Stimulated activated CD4-positive, alpha-beta T cell treated with anti-CD3 and anti-CD28 coated beads, Interleukin-1b, Interleukin-23, amount 100 ng/mL, for 1 hour (primary cell): ENCODE measurements at places on chromosomes 2 and 18.

GRCh38 chr18:11795916-11796315 lies 55.3 kb upstream of the CHMP1B start:
- no peak for DNase-seq

GRCh38 chr2:18136881-18137475 lies 258.5 kb downstream of the KCNS3 start:
- no peak for DNase-seq

- no peak for DNase-seq
These were observed 25.5 kb upstream of the ALMS1 start for GRCh38 chr2:73359915-73360697.

GRCh38 chr18:78429127-78430108 lies 550.2 kb upstream of the SALL3 start:
- DNase-seq, result no peak

- DNase-seq, result no peak
These were observed 234.6 kb downstream of the HAUS1 start for GRCh38 chr18:46338766-46339165.

- no peak for DNase-seq
These were observed 94.5 kb upstream of the TMEM178A start for GRCh38 chr2:39571111-39571731.

GRCh38 chr2:162686336-162686735 lies 152.2 kb downstream of the KCNH7 start:
- DNase-seq, result no peak

DNA sequence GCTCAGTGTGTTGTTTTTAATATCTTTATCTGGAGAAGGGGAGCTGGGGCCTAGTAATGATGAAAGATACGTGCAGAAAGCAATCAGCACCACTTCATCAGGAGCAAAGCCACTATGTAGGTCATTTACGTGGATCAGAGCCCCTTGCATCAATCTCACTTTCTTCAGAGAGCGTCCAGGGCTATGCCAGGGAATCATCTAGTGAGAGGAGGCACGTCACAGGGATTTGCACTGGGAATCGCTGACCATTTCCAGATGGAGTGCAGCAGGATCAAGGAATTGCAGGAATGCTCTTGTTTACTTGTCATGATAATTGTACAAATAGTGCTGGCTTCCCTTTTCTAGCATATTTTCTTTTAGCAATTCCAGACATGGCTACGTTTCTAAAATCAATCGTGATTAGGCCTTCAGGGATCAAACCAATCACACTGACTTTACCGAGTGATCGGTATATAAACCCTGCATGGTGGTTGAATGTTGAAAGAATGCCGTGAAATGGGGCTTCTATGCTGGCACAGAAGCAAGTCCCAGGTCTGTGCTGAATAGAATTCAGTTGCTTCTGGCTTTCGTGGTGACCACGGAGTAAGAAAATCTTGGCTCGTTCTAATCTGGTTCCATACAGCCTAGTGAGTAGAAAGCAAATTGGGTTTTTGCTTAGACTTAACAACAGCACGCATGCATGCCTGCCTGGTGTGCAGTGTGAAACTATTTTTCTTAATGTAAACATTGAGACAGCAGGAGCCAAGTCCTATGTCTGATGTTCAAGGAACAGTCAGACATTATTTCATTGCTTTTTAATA lies 122.8 kb downstream of the TMEM200C start:
- DNase-seq, result no peak

- DNase-seq, result no peak
These were observed 28.9 kb downstream of the PPP3R1 start for GRCh38 chr2:68223419-68223818.

DNA sequence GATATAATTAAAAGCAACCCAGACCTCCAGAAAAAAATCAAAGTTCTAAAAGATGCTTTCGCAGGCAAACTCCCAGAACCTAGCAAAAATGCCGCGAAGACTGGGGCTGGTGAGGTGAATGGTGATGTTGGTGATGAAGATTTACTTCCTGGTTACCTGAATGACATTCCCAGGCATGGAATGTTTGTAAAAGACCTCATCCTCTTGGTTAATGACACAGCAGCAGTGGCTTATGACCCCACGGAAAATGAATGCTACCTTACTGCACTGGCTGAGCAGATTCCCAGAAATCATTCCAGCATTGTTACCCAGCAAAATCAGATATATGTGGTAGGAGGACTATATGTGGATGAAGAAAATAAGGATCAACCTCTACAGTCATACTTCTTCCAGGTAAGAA lies 994 bp downstream of the KLHL41 start:
- DNase-seq, result no peak

DNA sequence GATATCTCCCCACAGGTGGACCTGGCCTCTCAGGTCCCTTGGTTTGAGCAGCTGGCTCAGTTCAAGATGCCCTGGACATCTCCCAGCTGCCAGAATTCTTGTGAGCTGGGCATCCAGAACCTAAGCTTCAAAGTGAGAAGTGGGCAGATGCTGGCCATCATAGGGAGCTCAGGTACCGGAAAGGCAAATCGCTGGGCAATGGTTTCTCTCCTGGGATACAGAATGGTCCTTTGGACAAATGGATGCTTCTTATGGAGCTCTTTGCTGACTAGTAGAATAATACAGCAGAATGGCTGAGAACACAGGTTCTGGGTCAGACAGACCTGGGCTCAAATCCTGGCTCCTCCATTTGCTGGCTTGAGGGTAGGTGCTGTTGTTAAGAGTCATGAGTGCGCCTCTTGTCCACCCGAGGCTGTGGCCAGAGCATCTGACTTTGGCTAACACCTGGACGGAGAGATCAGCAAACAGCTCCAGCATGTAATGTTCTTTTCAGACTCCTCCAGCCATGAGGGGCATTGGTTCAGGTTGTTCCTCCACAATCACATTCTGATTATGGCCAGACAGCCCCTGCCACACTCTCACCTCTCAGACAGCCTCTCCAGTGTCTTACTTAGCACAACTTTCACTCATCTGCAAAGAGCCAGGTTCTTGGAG lies 7.5 kb downstream of the ABCG8 start:
- no peak for DNase-seq

- DNase-seq, result no peak
These were observed 116.5 kb upstream of the SPATS2L start for GRCh38 chr2:200189964-200190363.

GRCh38 chr18:48848641-48849143 lies 102.1 kb downstream of the SMAD7 start:
- DNase-seq, result no peak

- no peak for DNase-seq
These were observed 238.8 kb downstream of the RNF152 start for GRCh38 chr18:61653823-61654551.

GRCh38 chr2:115678129-115678528 lies 1235.7 kb downstream of the DPP10 start:
- no peak for DNase-seq

DNA sequence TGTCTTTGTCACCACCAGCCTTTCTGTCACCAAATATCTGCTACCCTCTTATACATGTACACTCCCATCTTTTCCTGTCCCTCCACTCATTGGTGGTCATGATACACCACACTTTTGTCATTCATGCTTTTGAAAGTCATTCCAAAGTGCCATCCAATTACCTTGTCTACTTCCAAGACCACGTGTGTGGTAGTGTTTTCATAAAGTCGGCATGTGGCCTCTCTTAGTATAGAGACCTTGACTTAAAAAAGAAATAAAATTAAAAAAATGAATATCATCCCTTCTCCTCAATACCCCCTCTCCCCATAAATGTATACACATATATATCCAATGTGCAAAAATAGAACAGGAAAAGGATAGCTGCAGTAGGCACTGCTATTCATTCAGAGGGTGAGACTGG lies 271.4 kb downstream of the CNTNAP5 start:
- DNase-seq, result no peak

DNA sequence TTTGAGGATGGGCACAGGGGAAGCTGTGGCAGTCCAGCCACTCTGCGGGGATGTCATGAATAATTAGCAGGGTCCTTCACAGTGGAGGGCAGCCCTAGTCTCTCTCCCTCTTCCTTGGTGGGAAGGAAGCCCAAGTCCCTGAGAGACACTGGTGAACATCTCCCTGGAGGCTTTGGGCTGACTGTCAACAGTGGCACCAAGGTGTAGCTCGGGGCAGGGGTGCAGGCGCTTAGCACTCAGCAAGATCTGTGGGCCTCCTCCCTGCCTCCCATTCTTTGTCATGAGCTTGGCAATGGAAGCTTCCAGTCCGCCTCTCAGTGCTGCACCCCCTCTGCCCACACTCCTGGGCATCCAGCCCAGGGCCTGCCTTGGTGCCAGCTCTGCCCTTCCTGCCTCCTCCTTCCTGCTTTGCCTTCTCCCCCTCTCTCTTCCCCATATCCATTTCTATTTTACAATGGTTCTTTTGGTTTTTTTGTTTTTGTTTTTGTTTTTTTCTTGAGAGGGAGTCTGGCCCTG lies 59.4 kb downstream of the STEAP3 start:
- no peak for DNase-seq

DNA sequence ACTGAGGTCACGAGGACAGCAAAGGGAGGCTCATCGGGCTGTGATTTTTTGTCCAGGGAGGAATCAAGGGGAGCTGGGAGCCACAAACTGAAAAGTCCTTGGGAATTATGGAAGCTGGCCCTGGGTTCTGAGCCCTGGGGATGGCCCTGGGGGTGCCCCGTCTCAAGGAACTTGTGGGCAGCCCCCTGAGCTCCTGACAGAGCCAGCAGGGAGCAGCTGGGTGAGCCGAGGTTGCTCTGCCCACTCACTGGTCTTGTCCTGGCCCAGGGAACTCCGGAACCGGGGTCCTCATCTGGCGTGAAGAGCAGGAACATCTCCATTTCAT lies 61.3 kb upstream of the HDAC4 start:
- no peak for DNase-seq

- no peak for DNase-seq
These were observed 78.6 kb downstream of the ANKRD44 start for GRCh38 chr2:197232010-197232409.

- no peak for DNase-seq
These were observed 91.6 kb downstream of the NCK2 start for GRCh38 chr2:105836341-105836740.

GRCh38 chr2:38108907-38109731 lies 33.2 kb upstream of the CYP1B1 start:
- DNase-seq, result no peak

- DNase-seq, result no peak
These were observed 300 bp upstream of the STON1 start for GRCh38 chr2:48529676-48530032.

GRCh38 chr18:77119101-77119850 lies 13.3 kb downstream of the MBP start:
- DNase-seq, result no peak

DNA sequence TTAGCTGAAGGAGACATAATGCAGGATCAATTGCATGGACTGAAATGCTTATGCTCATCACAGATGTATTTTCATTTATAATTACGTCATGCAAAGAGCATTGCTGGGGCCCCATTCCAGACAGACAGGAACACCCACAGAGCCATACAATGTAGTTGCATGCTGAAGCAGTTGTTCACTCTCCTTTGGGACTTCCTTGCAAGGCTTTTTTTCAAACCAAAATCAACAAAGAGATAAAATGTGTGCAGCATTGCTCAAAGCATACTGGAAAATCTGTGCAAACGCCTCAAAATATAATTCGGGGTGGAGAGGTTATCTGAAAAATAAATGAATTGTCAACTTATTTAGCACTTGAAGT lies 463.2 kb downstream of the CDH2 start:
- DNase-seq, result no peak

GRCh38 chr18:79453816-79454735 lies 58.3 kb downstream of the NFATC1 start:
- no peak for DNase-seq

GRCh38 chr18:78622251-78622906 lies 357.2 kb upstream of the SALL3 start:
- no peak for DNase-seq

- DNase-seq, result no peak
These were observed 96.9 kb downstream of the CYP26B1 start for GRCh38 chr2:72050734-72051133.

- DNase-seq, result no peak
These were observed 27.6 kb downstream of the PLEKHB2 start for GRCh38 chr2:131132729-131133128.

DNA sequence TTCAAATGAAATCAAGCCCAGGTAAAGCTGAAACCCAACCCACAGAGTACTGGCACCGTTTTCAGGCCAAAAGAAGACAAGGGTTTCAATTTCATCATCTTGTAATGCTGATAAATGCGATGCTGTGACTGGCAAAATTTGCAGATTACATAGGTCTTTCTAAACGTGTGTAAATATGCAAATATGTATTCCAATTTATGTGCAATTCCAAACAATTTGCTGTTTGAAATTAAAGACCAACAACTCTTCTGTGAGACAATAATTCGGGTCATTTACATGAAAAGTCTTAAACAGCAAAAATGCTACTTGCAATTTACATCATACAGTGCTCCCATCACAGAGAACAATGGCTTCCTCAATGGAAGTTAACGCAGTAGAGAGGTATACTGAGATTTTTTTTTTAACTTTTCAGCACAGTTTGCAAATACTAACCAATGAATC lies 2.8 kb upstream of the ZNF532 start:
- DNase-seq, result no peak

DNA sequence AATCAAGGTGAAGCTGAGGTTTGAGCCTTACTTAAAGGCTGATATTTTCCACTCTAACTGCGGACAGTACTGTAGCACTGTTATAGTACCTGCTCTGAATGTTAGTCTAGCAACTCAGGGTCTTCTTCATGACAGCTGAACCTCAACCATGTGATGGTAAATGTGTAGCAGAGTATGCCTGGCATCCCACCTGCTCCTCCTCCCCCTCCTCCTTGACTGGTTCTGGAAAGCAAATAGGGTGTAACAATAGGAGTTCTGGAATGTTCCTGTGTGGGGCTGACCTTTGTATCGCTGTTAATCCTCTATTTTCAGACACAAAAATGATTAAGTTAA lies 447 bp upstream of the CCL20 start:
- DNase-seq, result no peak

GRCh38 chr18:11322716-11323115 lies 173.3 kb upstream of the PIEZO2 start:
- no peak for DNase-seq

- DNase-seq, result no peak
These were observed 53.5 kb downstream of the CCBE1 start for GRCh38 chr18:59643740-59644139.

- DNase-seq, result no peak
These were observed 68.7 kb upstream of the FN1 start for GRCh38 chr2:215504547-215504946.

DNA sequence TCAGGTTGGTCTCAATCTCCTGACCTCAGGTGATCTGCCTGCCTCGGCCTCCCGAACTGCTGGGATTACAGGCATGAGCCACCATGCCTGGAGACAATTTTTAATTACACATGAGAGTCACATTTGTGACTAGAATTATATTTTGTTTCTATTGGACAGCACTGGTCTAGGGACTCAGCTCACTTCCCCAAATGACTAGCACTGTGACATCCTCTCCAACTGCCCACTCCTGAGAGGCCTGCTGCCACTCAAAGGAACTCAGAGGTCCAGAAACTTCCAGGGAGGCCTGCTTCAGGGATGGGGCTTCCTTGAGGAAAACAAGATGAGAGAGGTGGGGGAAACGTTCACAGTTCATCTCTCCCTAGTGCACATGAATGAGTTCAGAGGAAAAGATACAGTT lies 29.5 kb downstream of the TMEM163 start:
- DNase-seq, result no peak
